ENCODE measurements at places on chromosomes 12 and 14. TPM values are rescaled to one million over a fixed set of nuclear protein-coding genes. Genes with fewer than 3 reads are reported as not detected.

DNA sequence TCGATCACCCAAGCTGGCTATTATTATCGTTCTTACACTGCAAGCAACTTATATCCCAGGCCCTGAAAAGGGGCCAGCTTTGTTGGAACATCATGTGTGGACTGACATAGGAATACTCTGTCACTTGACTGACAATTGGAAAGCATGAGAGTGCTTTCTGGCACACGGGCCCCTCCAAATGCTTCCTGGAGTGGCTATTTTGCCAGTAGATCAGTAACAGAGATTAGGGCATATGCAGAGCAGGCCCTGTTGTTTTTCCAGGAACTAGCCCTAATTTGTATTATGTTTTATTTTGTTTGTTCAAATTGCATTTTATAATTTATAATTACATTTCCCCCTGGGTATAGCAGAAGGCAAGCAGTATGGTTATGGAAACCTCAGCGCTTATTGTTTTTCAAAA, 170.1 kb upstream of the FRMD6 start:
- no peak for DNase-seq

- no peak for DNase-seq
Measured at GRCh38 chr12:79635676-79636075, 55.1 kb downstream of the PAWR start.

DNA sequence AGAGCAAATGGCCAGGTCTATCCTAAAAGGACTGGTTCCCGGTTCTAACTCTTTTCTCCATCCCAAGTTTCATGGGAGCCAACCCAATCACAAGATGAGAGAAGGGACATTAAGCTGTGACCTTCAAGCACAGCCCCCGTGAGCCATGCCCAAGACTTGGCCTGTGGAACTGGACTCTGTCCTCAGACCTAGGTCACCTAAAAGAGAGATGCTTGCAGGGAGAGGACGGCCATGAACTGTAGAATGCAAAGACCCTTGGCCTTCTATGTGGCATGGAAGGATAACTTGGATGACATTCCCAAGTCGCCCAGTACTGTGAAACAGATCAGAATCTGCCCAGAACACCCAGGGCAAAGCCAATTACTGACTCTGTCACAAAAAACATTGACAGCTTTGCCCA, 263.5 kb downstream of the DPF3 start:
- no peak for DNase-seq

The PPP4R4 gene
- 1.1 TPM for total RNA-seq

The SLC6A13 gene
- 0.27 TPM for total RNA-seq

- no peak for DNase-seq
Measured at GRCh38 chr14:75224561-75224960, 48.1 kb upstream of the TMED10 start.

- peak; percentile 33 for DNase-seq
Measured at GRCh38 chr12:2691345-2692071, 103.3 kb upstream of the FKBP4 start.

The BHLHE41 gene
- total RNA-seq, result not detected

DNA sequence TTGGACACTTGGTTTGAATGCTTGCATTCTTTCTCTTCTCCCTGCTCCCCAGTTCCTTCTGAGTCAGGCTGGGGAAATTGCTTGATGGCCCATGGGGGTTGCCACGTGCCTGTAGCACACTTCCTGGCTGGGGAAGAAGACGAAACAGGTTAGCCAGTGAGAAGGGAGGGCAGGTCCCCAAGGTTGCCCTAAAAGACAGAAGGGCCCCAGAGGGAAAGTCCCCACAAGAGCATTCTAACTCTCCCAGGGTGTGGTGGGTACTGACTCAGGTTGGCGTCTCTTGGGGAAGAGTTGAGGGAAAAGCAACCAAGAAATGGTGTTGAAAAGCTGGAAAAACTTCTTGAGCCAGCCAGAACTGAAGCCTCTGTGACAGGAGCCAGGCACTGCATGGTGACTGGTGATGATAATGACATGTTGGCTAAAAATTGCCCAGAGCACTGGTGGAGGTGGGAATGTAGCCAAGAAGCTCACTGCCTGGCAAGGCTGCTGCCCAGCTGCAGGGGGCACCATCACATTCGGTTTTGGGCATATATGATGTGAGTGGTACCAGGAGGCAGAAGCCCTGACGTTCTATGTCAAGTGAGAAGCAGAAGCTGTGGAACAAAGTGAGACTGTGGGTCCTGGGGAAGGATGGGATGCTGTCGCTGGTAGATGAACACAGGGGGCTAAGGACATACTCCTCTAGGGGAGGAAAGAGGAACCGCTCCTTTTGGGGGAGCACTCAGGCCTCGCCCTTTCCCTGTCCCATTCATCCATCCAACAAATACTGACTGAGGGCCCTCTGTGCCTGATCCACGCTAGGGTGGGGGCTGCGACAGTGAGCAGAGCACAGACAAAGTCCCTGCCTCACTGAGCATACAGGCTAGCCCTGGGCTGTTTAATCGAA, 8.1 kb upstream of the RABGGTA start:
- DNase-seq, result no peak

GRCh38 chr14:77122526-77123125, 19.0 kb downstream of the ZDHHC22 start:
- no peak for DNase-seq

DNA sequence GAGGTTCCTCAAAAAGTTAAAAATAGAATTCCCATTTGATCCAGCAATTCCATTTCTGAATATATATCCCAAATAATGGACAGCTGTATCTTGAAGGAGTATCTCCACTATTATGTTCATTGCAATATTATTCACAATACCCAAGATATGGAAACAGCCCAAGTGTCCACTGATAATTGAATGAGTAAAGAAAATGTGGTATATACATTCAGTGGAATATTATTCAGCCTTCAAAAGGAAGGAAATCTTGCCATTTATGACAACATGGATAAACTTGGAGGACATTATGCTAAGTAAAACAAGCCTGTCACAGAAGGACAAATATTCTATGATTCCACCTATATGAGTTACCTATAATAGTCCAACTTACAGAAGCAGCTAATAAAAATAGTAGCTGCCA, 979.0 kb downstream of the SLC6A15 start:
- no peak for DNase-seq

DNA sequence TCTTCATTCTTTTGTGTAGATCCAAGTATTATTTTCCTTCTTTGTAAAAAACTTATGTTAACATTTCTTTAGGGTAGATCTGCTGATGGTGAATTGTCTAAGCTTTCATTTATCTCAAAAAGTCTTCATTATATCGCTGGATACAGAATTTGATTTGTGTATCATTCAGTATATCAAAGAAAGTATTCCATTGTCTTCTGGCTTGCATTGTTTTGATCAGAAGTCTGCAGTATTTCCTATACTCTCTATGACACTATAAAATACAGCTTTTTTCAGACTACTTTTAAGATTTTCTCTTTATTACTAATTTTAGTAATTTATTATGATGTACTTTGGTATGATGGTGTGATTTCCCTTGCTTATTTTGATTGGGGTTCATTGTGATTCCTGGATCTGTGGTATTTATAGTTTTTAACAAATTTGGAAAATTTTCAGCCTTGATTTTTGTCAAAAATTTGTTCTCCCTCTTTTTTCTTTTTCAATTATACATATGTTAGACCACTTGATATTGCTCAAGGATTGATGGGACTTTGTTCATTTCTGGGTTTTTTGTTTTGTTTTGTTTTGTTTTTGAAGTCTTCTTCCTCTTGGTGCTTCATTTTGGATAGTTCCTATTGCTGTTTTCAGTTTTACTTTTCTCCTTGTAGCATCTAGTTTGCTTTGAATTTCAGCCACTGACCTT, 176.5 kb downstream of the ZFP36L1 start:
- no peak for DNase-seq

DNA sequence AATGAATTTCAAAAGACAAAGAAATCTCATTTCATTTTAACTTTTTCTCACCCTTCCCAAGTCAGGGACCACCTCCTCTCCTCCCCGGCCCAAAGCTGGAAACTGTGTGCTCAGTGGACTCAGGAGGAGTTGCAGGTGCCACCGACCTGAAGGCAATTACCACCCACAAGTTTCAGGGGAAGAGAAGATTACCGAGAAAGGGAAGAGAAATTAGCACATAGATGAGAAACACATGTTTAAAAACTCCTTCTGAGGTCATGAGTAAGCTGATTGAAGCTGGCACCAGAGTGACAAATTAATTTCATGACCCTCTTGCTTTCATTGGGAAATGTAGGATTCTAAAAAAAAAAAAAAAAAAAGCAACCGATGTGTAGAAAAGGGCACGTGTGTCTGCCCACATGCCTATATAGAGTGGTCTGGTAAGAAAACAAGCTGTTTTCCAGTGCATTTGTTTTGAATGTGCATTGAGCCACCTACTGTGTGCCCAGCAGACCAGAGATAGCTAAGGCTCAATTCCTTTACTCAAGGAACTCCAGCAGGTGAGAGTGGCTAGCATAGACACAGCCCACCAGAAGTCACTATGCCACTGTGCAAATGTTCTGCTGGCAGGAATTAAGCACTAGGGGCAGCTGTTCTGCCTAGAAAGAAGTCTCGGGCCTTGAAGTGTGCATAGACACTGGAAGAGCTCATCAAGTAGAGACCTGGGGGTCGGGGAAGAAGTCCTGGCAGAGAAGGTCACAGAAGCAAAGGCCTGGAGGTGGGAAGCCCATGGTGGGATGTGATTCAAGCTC, 30.5 kb downstream of the DPF3 start:
- DNase-seq, result no peak

DNA sequence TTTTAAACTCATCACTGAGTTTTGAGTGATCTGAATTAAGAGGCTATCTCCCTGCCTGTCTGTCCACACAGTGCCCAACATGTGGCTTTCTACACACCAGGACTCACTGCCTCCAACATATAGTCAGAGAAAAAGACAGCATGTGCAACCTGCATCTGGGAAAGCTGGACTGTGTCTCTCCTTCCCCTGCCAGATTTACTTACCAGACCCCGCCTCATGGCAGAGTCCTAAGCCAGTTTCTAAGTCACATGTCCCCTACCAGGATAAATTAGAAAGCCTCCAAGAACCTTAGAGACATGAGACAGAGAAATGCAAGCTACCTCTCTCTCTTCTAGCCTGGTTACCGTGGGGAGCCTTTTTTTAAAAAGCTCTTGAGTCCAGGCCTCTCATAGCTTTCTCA, 2.7 kb upstream of the HDAC7 start:
- DNase-seq, result no peak

DNA sequence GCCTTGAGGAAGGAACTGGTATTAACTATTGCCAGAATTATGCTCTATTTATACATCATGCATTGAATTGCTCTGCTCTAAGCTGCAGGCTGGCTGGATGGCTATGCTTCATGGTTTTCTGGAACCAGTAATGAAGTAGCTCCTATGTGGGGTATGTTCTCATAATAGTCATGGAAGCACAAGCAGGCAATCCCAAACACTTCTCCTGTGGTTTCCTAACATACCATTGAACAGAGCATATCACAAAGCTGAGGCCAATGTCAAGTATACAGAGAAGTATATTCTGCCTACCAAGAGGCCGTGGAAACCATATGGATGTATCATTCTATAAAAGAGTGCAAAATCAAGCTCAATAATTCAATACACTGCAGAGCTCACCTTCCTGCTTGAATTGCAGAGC, 1752.4 kb upstream of the FLRT2 start:
- DNase-seq, result no peak

The TTC9 gene
- 4.2 TPM for total RNA-seq

- DNase-seq, result no peak
Measured at GRCh38 chr14:36315159-36315853, 5.1 kb downstream of the MBIP start.

GRCh38 chr12:27966870-27967269, 5.7 kb downstream of the PTHLH start:
- no peak for DNase-seq

DNA sequence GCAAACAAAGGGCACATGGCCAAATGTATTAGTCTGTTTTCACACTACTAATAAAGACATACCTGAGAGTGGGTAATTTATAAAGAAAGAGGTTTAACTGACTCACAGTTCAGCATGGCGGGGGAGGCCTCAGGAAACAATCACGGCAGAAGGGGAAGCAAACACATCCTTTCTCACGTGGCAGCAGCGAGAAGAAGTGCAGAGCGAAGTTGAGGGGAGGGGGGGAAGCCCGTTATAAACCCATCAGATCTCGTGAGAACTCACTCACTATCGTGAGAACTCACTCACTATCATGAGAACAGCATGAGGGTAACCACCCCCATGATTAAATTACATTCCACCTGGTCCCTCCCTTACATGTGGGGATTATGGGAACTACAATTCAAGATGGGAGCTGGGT, 66.1 kb downstream of the ST8SIA1 start:
- DNase-seq, result no peak

DNA sequence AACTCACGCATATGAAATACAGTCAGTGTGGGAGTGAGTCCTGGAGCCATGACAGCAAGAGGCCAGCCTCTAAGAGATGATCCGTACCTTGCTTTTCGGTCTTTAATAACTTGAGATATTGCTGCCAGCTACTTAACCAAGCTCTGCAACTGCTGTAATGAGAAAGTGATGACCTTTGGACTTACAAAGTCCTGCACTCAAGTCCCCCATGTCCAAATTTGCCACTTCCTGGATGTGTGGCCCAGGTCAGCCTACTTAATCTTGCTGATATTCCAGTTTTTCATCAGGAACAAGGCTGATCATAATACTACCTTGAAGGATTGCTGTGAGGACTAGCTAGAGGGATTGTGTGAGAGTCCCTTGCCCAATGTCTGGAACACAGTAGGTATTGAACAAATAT, 33.8 kb upstream of the DUSP6 start:
- no peak for DNase-seq

GRCh38 chr12:92404259-92404894, 258.7 kb upstream of the BTG1 start:
- DNase-seq, result no peak

DNA sequence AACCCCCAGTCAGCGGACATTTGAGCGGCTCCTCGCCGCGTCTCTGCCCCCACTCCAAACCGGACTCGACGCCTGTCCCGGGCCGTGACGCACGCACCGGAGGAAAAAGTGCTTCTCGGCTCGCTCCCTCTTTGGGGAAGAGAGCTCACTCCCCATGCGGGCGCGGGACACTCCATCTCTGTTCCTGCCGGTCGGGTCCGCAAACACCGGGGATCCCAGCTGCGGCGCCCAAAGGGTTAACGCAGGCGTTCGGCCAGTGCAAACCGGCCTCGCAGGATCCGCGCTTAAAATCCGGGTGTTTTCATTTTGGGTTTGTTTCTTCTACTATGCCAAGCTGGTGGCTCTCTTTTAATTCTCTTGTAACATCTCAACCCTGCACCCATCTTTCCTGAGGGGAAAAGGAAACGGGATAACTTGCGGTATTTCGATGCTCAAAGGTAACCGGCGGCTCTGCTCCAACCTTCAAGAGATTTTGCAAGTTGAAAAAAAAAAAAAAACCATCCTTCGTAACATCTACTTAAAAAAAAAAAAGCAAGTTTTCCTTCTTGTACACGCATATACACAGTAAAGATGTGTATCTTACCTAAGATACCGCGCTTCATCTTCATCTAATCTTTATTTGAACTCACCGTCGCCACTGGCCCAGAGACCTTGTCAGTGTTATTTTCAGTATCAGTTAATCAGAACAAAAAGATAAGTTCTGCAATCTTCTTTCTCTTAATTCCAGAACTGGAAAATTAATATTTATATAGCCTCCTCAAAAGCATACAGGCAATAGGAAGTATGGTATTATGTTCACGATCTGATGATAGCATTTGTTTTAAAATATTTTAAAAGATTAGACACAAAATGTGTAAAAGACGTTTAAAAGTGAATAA, 1.6 kb upstream of the ATP2B1 start:
- DNase-seq, result peak; percentile 61

The BCL2L14 gene
- 1.2 TPM for total RNA-seq
